ENCODE measurements at places on chromosomes 4 and X. TPM values are rescaled to one million over a fixed set of nuclear protein-coding genes. Genes with fewer than 3 reads are reported as not detected.

- ATAC-seq: no peak
These were observed 42.1 kb upstream of the MAGEA4 start for GRCh38 chrX:151870602-151871001.

- ATAC-seq: peak; percentile 54
These were observed 50.3 kb downstream of the ARHGAP10 start for GRCh38 chr4:147782087-147782781.

DNA sequence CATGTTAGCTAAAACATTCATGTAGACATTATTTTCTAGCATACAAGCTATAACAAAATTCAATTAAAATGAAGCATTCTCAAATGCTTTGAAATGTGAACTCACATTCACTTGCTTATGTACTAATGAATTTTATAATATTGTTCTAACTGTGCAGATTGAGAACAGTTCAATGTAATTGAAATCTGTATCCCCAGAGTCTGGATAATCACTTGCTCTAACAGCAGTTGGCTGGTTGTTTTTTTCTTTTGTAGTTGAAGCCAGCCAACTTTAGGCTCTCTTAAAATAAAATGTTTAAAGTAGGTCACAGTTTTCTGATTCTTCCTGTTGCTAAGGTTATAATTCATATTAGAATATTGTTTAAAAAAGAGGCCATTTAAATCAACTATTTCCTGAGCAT, 438.9 kb downstream of the NAF1 start:
- no peak for ATAC-seq

GRCh38 chrX:117510453-117510852, 606.2 kb downstream of the KLHL13 start:
- no peak for ATAC-seq

UCP1 gene
- total RNA-seq: not detected

GRCh38 chr4:112735474-112735951, 98.6 kb downstream of the LARP7 start:
- ATAC-seq: no peak

DNA sequence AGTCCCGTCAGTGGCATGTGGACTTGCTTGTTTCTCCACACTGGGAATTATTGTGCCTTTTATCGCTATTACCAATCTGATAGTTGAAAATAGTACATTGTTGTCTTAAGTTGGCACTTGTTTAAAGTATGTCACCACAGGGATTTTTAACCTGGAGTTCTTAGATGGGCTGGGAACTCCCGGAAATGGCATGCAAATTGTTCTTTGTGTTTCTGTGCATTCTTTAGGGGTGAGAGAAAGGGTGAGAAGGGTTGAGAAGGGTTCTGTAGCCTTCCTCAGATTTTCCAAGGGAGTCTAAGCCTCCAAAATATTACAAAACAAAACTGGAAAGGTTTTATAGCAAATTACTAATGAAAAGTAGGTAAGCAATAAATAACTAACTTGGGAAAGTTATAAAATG, 176.9 kb downstream of the ZIC3 start:
- no peak for ATAC-seq

DNA sequence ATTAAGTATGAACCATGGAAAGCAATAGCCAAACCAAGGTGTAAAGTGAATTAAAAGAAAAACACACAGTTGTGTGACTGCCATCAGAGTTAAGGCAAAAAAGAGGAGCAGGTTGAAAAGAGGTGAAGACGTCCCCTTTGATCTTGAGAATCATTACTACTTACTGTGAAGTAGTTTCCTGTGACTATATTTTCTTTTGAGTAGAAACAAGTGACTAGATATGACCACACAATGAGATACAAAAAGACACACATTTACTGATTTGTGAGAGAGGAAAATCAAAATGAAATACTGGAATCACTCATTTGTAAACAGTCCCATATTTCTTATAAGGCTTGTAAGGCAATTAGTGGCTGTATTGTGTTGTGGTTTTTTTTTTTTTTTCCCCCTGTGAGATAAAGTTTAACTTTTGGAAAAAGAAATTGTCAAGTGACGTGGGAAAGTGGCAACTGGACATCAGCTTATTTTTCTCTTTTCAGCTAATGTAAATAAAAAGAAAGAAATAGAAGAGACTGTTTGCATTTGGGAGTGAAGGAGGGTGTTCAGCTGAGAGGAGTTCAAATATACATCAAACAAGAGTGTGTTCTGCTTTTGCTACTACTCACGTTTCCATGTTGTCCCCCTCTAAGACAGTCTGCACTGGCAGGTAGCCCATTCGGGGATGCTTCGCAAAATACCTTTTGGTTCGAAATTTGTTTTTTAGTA, 106.4 kb upstream of the FTHL17 start:
- ATAC-seq: no peak

EFHC2 gene
- 2.7 TPM for total RNA-seq

GRCh38 chrX:10380300-10380699, 223.5 kb downstream of the CLCN4 start:
- no peak for ATAC-seq

MCUB gene
- total RNA-seq: 33.4 TPM

Data from gastroesophageal sphincter (tissue), 4 donors.